NCI-H187 (cell line): ENCODE measurements at places on chromosomes 7 and 10.

- DNase-seq = no peak
Observed at GRCh38 chr10:126332576-126332975, 55.7 kb downstream of the ADAM12 start.

- DNase-seq = no peak
Observed at GRCh38 chr10:28698075-28698474, 20.8 kb downstream of the BAMBI start.

DNA sequence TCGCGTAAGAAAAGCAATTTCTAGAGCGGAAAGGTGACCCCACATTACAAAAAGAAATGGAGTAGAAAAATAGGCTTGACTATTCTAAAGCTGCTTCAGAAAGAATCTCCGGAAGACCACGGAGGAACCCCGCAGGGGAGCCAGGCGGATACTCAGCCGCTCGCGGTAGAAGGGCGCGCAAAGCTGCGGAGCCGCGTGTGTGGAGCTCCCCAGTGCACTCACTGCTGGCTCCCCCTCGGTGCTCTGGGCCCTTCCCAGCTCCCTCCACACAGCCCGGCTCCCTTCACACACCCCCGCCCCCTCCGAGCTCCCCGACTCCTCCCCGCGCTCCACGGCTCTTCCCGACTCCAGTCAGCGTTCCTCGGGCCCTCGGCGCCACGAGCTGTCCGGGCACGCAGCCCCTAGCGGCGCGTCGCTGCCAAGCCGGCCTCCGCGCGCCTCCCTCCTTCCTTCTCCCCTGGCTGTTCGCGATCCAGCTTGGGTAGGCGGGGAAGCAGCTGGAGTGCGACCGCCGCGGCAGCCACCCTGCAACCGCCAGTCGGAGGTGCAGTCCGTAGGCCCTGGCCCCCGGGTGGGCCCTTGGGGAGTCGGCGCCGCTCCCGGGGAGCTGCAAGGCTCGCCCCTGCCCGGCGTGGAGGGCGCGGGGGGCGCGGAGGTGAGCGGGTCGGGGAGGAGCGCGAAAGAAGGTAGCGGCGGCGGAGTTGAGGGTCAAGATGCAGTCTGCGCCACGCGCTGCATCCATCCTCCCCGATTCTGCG, at the start of gene STEAP2:
Gene STEAP2, plus strand, starts transcription at position 350 of the 758 bp plus-strand sequence. CDS start 13,343 bp downstream, outside the sequence.
- peak; percentile 39 for DNase-seq

GRCh38 chr10:112115781-112116385, 67.7 kb downstream of the GPAM start:
- DNase-seq = no peak

DNA sequence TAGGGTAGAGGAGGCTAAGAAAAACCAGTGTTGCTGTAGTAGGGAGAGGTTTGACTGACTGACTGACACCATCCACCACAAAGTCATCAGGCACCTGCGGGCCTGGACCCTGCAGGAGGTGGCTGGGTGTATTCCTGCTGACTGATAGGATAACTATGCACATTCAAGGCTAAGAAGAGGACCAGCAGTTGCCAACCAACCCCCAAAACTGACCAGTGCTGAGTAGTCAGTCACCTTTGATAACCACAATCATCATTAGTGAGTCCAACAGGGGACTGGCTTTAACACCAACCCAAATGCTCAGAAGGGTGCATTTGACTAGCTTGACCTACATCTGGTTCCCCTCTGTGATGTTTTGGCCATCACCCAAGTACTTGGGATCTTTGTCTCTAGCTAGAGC, 30.5 kb downstream of the PLXNA4 start:
- no peak for DNase-seq

GRCh38 chr10:72303424-72304128, 29.9 kb downstream of the DDIT4 start:
- DNase-seq = no peak

- DNase-seq = no peak
Observed at GRCh38 chr7:103805346-103805745, 184.1 kb downstream of the RELN start.

DNA sequence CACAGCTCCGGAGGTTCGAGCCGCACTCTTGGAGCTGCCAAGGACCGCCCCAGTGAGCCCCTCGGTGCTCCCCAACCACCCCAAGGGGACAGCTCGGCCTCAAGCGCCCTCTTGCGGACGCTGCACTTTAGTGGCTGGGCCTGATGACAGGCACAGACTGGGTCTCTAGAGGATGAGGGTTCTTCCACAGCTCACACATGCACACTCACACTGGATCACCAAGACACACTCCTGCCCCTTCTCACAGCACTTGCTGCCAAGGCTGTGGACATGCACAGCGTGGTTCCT, 2.1 kb downstream of the RET start:
- DNase-seq = no peak

DNA sequence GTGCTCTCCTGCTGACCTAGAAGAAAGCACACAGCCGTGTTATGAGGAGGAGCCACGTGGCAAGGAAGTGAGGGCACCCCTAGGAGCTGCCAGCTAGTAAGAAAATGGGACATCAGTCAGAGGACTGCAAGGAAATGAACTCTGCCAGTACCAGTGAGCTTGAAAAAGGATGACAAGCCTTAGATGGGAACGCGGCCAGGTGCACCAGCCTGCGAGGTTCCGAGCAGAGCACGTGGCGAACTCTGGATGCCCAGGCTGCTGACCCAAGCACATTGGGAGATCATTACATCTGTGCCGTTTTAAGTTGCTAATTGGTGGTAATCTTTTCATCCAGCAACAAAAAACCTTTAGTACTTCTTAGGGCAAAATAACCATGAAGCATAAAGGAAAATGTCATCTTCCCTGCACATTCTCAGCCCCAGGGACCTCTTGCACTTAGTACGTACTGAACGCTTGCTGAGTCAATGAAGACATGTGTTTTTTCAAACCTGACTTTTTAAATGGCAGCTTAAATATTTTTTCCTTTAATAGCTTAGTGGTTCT, 69.4 kb downstream of the AMZ1 start:
- no peak for DNase-seq

DNA sequence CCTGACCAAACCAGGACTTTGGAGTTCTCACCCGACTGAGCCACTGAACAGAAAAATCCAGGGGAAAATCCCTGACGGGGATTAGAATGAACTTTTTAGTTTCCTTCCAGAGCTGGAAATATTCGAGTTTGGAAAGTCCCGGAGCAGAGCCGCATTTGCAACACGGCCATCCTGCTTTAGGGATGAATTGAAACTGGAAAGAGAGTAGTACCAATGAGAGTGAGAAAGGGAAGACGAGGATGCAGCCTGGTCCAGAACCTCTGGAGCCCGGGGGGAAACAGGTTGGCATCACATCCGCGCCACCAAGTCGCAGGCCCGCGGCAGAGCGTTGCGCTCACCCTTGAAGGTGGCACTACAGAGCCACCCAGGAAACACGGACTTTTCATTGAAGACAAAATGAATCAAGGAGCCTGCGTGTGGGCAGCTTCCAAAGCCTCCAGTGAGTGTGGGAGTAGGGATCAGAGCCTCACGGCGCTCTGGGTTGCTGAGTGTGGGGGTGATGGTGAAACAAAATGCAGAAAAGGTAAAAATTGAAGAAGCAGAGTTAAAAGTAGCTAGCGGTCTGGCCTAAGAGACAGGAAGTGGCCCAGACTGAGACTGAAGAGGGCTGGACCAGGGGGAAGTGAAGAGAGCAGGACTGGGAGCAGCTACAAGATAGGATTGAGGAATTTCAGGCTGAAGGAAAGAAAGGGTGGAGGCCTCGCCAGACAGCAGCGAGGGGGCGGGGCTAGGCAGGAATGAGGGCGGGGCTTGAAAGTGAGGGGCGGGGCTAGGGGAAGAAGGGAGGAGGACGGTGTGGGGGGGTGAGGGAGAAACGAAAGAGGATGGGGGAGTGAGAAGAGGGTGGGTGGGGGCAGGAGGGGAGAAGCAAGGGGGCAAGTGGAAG, 1.8 kb downstream of the SMURF1 start:
- DNase-seq = no peak

DNA sequence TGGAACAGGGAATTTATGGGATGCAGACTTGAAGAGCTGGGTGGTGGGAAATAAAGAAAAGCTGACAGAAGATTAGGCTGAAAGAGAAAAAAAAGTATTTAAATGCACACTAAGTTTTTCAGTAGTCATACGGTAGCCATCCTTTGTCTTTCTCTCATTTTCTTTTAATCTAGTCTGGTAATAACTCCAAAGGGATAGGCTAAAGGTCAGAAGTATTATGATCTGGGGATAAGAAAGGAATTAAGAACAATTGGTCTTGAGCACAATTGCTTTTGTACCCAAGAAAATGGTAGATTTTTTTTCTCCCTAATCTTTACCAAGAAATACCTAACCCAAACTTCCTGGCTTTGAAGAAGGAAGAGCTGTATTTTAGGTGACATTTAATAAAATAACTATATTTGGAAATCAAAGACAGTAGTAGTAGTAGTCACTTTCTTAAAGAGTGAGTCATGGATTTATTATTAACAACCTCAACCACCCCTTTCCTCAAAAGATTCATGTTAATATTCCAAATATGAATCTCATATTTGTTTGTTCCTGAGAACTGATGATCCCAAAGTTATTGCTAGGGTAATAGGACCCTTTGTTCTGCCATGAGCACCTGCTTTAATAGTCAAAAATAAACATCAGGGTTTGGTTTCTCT, 120.2 kb upstream of the ODAD2 start:
- no peak for DNase-seq

DNA sequence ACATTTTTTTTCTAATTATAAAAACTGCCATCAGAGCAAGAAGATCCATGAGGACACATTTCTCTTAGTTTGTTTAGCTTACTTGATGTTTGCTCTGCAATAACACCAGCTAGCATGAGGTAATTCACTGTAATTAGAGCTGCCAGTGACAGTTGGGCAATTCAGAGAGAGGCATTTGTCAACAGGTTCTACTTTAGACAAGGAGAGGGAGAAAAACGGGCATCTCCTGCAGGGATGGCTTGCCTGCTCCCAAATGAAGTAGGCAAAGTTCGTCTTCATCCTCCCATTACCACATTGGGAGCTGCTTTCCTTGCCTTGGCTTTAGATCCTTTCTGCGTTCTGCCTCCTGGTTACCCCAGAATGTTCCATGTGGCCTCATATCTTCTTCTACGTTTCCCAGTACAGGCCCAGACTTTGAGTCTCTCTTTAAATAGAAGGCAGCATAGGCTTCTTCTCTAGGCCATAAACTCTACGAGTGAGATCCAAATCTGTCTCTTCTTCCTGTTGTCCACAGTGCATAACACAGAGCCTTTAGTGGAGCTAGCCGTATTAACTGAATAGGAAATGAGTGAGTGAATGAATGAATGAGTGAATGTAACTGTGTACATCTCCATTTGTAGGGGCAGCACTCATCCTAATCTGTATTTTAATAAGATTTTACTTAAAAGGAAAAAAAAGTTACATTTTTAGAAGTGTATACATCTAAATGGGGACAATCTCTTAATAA, 21.2 kb downstream of the ASB15 start:
- no peak for DNase-seq

DNA sequence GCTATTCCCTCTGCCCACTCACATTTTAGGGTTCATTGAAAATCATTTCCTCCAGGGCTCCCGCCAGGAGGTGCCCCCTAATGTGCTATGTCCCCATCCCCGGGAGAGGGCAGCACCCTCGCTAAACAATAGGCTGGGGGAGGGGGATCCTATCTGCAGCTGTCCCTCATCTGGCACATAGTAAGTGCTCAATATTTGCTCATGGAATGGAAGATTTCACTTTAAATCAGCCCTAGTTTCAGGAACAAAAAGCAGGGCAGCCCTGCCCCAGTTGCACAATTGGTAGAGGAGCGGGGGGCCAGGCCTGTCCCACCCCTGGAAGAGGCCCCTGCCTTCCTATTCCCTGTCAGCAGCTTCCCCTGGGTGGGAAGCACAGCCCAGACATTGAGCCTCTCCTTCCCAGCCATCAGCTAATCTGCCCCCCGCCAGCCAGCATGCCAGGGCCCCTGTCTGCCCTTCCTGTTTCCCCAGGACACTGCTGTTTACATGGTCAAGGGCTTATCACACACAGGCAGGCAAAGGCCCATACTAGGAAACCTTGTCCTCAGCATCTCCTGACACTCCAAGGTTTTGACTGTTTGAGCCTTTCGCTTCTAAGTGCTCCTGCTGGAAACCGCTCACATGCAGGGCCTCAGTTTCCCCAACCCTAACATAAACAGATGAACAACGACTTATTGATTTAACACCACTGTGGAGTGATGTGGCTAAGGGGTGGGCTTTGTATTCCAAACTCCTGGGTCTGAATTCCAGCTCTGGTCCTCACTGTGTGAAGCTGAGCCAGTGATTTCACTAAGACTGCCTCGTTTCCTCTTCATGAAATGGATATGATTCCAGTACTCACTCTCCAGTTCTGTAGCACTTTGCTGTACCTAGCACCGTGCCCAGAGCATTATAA, 130.7 kb upstream of the ZMIZ1 start:
- DNase-seq = no peak

- DNase-seq = no peak
Observed at GRCh38 chr7:43758029-43758821, at the start of gene BLVRA. Gene BLVRA (plus strand): TSS chr7:43758680. CDS start chr7:43771159, 12,479 bp downstream.

DNA sequence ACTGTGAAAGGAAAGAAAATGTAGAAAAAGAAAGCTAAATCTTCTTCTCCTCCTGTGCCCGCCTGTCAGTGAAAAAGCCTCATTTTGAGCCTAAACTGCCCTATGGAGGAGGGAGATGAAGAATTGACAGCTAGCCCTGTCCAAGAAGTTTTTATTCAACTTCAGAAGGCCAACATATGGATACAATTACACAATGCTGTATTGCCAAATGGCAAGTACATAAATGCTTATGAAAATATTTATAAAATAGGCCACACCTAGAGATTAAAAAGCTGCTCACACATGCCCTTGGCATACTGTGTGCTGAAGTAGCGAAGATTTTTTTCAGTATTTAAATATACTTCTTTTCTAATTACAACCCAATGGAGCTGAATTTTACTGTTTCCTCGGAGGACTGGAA, 65.1 kb upstream of the NEBL start:
- DNase-seq = no peak

DNA sequence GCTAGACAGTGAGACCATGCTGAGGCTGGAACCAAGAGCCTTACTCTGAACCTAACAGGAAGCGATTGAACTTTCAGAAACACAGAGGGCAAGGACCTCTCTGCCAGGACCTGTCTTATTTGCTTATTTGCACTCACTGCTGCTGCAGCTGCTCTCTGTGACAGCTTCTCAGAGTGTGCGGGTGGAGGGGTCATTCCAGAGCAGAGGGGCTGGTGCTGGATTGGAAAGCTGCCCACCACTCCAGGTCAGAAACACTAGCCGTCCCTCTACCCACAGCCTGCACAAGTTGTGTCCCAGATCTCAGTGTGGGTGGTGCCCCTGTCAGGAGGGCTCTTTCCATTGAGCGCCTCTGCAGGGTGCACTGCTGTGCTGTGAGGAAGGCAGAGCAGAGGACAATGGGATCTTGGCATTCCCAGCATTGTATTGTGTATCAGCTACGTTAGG, 126.2 kb downstream of the CCNY start:
- DNase-seq = no peak

- no peak for DNase-seq
Observed at GRCh38 chr7:31933481-31933880, 136.7 kb downstream of the PDE1C start.

- DNase-seq = no peak
Observed at GRCh38 chr7:104772405-104773345, 241.3 kb upstream of the KMT2E start.

DNA sequence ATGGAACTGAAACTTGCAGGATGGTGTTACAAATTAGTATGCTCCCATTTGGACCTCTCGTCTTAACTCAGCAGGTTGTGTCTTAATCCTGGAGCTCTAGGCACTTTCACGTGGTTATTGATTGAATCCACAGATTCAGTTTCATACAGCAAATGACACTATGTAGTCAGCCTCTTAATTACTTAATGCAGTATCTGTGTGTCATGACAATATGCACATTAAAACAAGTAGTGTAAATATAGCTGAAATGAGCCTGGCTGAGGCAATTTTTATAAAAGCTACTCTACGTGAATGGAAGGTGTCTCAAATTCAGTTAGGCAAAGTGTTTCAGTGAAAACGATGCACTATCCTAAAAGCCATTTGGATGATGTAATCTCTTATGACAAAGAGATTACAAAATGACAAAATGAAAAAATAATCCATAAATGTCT, 86.8 kb downstream of the CD36 start:
- no peak for DNase-seq
